Neural cell (in vitro differentiated cells): ENCODE measurements at places on chromosomes 3 and 15. TPM values are rescaled to one million over a fixed set of nuclear protein-coding genes. Genes with fewer than 3 reads are reported as not detected.

The CCDC33 gene
- polyA plus RNA-seq: 1.4 TPM in 2 replicates

The ENTPD3 gene
- polyA plus RNA-seq: 2.8 and 3.1 TPM in 2 replicates

The SLC12A8 gene
- polyA plus RNA-seq: 1.5 and 4.6 TPM in 2 replicates

The PLA1A gene
- not detected in 2 replicates for polyA plus RNA-seq

The CTXND1 gene
- 0.08 TPM in 1 of 2 replicates, not detected in the other for polyA plus RNA-seq

The LINGO1 gene
- polyA plus RNA-seq: 34.4 and 35.3 TPM in 2 replicates

The ERICH6 gene
- 0.32 TPM in 1 of 2 replicates, not detected in the other for polyA plus RNA-seq

The STRIT1 gene
- 1.1 and 1.2 TPM in 2 replicates for polyA plus RNA-seq

The MRPL3 gene
- 107 and 112 TPM in 2 replicates for polyA plus RNA-seq

The TAGLN3 gene
- polyA plus RNA-seq: 519 and 568 TPM in 2 replicates

The GABRB3 gene
- polyA plus RNA-seq: 74.6 and 78.3 TPM in 2 replicates

The AMIGO3 gene
- 4.0 and 8.0 TPM in 2 replicates for polyA plus RNA-seq

The TRH gene
- polyA plus RNA-seq: 2.6 TPM in 2 replicates

The CGNL1 gene
- polyA plus RNA-seq: 0.26 TPM in 1 of 2 replicates, not detected in the other

The SLC38A3 gene
- polyA plus RNA-seq: 0.66 TPM in 1 of 2 replicates, not detected in the other

The C3orf49 gene
- not detected in 2 replicates for polyA plus RNA-seq

The CFAP100 gene
- 2.3 TPM in 1 of 2 replicates, not detected in the other for polyA plus RNA-seq

The SIAH2 gene
- polyA plus RNA-seq: 21.8 and 41.1 TPM in 2 replicates

The BOC gene
- polyA plus RNA-seq: 0.53 and 3.8 TPM in 2 replicates

The SYNPR gene
- polyA plus RNA-seq: 2.0 and 4.4 TPM in 2 replicates

The RETNLB gene
- polyA plus RNA-seq: not detected in 2 replicates

The SMAD6 gene
- 0.08 and 0.16 TPM in 2 replicates for polyA plus RNA-seq

The CDHR4 gene
- not detected in 2 replicates for polyA plus RNA-seq

The CA12 gene
- 0.11 and 0.62 TPM in 2 replicates for polyA plus RNA-seq

The CHRNA7 gene
- polyA plus RNA-seq: 3.1 and 5.0 TPM in 2 replicates

The IL17RD gene
- 14.8 and 17.3 TPM in 2 replicates for polyA plus RNA-seq

The USP50 gene
- polyA plus RNA-seq: 1.4 TPM in 1 of 2 replicates, not detected in the other

The PIF1 gene
- 0.58 and 0.78 TPM in 2 replicates for polyA plus RNA-seq

The RTP4 gene
- polyA plus RNA-seq: not detected in 2 replicates
